ENCODE measurements at places on chromosomes 5 and 9.

DNA sequence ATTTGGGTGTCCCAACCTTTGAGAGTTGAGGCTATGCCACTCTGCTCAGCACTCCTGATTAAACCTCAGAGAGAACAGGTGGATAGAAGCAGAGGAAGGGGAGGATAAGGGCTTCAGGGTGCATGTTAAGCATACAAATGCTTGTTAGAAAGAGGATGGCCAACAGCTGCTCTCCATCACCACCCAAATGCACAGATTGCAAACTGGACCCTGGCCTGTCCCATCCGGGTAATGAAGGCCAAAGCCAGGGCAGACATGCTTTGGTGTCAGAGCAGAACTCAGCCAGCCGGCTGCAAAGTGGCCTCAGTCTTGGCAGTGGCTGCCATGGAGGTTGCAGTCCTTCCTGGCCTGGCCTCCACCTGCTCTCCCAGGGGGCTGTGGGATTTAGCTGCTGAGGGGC lies 84.3 kb downstream of the SIL1 start:
- no peak for DNase-seq

GRCh38 chr5:172862165-172862801 lies 28.2 kb downstream of the ERGIC1 start:
- no peak for DNase-seq

GRCh38 chr5:90621848-90622247 lies 63.3 kb downstream of the ADGRV1 start:
- no peak for DNase-seq

GRCh38 chr9:122789256-122790046 lies 718 bp downstream of the OR5C1 start:
- DNase-seq, result no peak

DNA sequence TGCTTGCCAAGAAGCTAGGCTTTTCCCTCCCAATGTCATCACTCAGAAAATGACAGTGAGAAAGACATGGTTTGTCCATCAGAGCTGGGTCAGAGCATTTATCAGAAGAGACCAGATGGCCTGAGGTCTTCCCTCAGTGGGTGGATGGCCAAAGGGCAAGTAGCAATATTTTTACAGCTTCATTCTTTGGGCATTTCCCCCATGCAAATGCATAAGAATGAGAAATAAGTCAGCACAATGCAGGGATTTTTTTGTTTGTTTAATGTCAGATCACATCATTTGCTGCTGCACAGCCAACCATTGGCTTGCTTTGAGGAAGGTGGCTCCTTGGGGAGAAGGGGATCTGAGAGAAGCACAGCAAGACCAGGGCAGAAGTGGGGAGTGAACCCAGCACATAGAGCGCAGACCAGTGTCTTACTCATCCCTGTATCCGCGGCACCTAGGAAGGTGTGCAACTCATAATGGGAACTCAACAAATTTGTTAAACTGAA lies 209.6 kb downstream of the SEMA6A start:
- no peak for DNase-seq

DNA sequence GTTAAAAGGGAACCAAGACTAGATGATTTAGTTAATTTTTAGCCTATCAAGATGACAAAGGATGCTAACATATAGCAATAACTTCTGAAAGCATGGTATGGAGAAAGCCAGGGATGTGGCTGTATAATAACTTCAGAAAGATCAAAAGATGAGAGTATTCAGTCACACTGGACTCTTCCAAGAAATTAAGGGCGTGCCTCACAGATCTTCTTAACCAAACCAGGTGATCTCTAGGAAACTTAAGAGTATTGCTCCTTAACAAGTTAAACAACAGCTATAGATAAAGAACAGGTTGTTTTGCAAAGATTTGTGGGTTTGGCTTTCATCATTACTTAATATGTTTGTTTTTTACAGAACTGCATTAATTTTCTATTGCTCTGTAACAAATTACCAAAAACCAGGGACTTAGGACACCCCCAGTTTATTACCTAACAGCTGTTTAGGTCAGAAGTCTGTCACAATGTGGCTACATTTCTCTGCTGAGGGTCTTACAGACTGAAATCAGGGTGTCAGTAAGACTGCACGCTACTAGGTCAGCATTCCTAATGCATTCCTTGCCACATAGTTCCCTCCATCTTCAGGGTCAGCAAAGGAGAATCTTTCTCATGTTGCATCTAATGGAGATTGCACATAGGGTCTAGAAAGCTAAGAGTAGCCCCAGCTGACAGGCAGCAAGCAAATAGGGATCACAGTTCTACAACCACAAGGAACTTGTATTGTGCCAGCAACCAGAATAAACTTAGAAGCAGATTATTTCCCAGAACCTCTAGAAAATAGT lies 113.8 kb downstream of the WDR70 start:
- no peak for DNase-seq

DNA sequence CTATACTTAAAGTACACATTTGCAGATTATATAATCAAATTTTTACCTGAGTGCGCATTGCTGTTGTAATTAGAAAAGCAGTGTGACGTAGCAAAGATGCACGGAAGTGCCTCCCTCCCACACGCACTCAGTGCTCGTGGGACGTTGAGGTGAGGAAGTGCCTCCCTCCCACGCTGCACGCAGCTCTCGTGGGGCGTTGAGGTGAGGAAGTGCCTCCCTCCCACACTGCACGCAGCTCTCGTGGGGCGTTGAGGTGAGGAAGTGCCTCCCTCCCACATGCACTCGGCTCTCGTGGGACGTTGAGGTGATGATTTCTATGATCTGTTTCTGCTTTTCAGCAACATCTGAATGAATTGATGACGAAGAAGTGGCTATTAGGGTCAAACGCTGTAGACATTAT lies 21.0 kb downstream of the EXOC3 start:
- no peak for DNase-seq

DNA sequence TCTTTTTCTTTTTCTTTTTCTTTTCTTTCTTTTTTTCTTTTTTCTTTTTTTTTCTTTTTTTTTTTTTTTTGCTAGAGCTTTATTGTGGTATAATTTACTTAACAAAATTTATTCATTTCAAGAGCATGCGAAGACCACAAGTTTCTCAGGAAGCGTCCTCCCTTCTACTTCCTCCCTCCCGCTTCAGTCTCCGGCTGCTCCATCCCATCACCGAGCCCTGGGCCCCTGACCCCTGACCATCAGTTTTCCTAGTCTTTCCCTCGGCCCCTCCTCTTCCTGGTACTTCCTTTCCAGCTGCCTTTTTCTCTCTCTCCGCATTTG lies 34.7 kb downstream of the C9orf152 start:
- no peak for DNase-seq

GRCh38 chr9:79955300-79955699 lies 383.5 kb downstream of the TLE4 start:
- no peak for DNase-seq

DNA sequence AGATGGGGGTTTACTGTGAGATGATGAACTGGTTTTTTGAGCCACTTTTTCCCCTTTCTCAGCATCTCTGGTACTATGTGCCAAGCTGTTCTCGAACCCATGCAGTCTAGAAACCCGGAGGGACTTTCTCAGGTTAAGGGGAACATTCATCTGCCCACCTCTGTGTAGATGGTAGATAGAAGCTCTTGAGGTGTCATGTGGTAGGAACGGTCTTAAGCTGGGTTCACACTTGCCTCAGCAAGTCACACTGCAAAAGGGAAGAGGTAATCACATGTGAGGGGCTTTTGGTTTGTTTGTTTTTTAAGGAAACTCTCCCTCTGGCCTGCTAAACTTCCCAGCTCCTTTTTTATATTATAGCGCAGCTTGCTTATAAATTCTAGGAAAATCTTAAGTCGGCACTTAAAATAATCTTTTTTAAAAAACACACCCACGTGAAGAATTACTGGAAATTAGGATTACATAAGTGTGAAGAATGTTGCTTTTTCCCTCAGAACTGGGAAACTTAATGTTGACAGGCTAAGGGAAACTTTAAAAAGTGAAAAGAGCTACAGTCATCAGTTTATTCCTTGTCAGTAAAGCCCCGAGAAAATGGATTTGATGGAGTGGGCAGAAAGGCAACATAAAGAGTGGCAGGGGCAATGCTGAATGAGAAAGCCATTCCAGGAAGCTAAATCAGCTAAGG lies 430.3 kb downstream of the ARHGEF28 start:
- DNase-seq, result peak; percentile 63

GRCh38 chr9:86350006-86350760 lies 4.0 kb downstream of the TUT7 start:
- DNase-seq, result no peak

- no peak for DNase-seq
These were observed 18.2 kb upstream of the IL7R start for GRCh38 chr5:35838370-35839042.

GRCh38 chr5:59467969-59468368 lies 425.6 kb downstream of the PDE4D start:
- no peak for DNase-seq

- no peak for DNase-seq
These were observed 1.0 kb downstream of the IL7R start for GRCh38 chr5:35857606-35858205.

DNA sequence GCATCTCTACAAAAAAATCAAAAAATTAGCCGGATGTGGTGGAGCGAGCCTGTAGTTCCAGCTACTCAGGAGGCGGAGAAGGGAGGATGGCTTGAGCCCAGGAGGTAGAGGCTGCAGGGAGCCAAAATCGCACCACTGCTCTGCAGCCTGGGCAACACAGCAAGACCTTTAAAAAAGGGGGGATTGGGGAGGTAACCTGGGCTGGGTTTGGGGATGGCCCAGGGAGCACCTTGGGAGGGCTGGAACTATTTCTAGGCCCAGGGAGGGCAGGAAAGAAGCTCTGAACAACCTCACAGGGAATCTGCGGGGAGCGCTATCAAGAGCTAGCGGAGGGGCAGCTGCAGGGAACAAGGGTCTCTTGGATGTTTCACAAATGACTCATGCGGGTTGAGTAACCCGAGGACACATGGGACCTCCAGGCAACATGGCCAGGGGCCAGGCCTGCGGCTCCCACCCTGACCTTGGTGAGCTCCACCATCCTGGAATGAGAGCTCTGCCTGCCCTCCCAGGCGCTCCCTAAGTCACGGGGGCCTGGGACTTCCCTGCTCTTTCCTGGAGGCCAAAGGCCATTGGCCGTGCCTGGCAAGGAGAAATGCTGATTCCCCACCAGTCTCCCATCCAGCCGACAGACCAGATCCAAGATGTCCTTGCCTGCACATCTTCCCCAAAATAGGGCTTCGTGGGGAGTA lies 23.4 kb downstream of the SARDH start:
- DNase-seq, result peak; percentile 72
